G401 (cell line): ENCODE measurements at places on chromosomes 2 and 18.

GRCh38 chr2:11598228-11598731, 64.4 kb downstream of the GREB1 start:
- DNase-seq = no peak

- DNase-seq = no peak
These were observed 898.1 kb downstream of the EPHA4 start for GRCh38 chr2:220674033-220674432.

DNA sequence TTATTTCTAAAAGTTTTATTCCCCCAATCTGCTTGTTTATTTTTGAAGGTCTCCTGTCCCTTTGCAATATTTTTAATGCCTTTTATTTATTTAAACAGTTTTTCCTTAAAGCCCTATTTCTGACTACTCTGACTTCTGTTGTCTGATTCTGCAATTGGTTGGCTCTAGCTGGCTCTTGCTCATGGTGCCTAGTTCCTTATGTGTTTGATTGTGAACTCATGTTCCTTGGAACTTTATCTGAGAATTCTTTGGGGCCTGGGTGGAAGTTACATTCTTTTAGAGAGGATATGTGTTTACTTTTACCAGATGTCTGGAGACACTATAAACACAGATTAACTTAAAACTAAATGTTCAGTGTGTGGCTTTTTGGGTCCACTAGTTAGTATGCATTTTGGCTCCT, 175.9 kb downstream of the DYSF start:
- no peak for DNase-seq

DNA sequence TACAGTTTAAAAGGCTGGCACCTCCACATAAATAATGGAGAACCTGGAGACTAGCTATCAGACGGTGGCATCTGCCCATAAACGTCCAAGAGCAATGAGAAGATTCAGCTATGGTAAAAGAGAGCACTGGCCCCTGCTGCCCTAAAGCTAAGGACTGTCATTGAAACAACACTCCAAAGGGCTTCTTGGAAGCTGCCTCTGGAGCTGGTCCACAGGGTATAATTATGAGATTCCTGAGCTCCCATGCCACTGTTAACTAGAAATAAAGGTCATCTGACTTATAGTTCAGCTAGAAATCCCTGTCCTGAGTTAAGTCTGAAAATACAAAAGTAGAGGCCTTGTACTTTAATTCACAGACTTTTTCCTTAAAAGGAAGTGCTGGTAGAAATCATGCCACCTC, 39.9 kb upstream of the RBMS1 start:
- DNase-seq = no peak

DNA sequence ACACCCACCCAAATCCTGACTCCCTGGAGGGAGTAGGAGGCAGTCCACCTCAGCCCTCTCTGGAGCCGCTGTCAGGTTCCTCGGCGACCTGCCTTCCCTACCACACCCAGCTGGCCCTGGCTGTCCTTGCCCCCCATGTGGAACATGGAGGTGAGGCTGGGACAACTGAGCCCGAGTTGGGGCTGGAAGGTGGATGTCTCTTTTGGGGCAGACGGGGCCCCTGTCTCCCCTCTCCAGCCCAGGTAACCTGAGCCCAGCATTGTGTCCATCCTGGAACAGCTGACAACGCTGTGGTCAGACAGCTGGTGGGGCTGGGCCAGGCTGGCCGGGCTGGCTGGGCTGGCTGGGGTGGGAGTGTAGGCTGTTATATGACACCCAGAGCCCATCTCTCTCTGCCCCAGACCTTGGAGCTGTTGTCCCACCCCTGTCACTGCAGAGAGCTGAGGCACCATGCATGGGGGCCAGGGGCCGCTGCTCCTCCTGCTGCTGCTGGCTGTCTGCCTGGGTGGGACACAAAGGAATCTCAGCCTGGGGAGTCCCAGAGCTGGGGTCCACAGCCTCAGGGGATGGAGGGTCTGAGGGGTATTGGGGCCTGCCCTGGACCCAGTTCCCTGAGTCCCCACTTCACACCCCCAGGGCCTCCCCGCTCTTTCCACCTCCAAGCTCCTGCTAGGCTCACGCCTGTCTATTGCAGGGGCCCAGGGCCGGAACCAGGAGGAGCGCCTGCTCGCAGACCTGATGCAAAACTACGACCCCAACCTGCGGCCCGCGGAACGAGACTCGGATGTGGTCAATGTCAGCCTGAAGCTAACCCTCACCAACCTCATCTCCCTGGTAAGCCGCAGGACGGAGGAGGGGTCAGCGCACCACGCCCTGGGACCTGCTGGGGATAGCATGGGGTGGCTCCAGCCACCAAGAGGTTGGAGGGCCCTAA, at the start of gene CHRNG:
TSS of gene CHRNG (plus strand) at position 395 of the 934 bp plus-strand sequence. CDS start at position 451, 56 bp downstream.
- DNase-seq = no peak

- no peak for DNase-seq
These were observed 71.8 kb upstream of the STAM2 start for GRCh38 chr2:152247337-152247695.

GRCh38 chr2:50066873-50067272, 912.6 kb upstream of the FSHR start:
- no peak for DNase-seq

GRCh38 chr18:54939361-54939917, 19.8 kb downstream of the CCDC68 start:
- DNase-seq = no peak

DNA sequence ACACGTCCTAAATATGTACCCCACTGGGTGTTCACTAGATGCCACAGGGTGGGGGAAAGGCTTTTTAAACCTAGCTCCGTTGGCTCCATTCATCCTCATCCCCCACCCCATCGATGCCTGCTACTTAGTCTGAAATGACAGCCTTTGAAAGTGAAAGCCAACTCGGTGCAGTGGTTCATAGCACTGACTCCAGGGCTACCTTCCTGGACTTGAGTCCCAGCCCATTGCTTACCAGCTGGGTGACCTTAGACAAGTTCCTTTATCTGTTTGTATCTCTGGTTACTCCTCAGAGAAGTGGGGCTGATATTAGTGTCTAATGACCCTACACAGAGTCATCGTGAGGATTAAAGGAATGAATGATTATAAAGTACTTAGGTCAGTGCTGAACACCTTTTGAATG, 24.4 kb downstream of the EHD3 start:
- DNase-seq = no peak

- DNase-seq = no peak
These were observed 176.9 kb upstream of the FN1 start for GRCh38 chr2:215612786-215613185.

DNA sequence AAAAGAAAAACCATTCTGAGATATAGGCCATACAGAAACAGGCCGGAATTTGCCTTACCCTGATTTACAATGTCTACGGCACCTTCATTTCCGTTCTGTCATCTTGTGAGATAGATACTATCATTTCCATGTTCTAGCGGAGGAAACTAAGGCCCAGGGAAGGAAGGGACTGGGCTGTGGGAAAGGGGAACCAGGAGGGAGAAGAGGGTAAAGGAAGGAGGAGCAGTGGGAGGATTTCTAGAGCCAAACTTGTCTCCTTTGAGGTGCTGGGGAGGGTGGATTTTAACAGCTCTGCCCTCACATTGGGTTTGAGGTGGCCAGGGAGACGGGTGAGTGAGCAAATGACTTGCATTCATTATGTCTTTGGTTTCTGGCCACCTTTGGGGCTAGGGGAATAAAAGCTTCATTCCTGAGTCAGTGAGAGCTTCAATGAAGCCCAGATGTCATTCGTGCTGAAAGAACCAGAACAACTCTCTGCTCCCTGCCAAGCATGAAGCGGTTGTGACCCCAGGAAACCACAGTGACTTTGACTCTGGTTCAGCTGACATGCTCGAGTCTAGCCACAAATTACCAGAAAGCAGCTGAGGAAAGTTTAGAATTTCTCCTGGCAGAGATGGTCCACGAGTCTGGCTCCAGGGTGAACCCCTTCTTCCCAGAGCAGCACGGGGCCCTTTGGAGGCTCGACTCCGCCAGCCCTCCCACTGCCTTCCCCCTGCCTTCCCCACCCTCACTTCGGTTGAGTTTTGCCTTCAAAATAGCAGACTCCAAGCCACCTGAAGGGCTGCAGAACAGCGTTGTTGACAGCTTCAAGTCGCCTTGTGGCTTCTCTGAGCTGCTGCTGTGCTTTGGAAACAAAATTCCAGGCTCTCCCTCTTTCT, 3.8 kb downstream of the ACTG2 start:
- no peak for DNase-seq

DNA sequence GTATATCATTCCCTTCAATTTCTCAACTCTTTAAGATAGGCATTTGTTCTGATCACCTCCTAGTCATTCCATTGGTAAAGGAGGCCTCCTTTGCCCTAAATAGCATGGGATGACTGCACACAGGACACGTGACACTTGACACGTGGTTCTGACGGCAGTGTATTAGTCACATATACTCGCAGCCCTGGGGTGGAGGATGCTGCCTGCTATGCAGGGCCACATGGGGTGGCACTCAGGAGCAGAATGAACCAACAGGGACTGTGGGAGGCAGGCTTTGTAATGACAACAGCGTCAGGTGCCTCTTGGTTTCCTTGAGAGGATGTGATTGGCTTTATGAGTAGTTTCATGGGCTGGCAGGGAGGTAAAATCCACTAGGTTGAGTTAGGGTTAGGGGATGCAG, 9.3 kb upstream of the KCNS3 start:
- DNase-seq = no peak

- DNase-seq = no peak
These were observed 60.5 kb upstream of the TEX51 start for GRCh38 chr2:126837966-126838715.

DNA sequence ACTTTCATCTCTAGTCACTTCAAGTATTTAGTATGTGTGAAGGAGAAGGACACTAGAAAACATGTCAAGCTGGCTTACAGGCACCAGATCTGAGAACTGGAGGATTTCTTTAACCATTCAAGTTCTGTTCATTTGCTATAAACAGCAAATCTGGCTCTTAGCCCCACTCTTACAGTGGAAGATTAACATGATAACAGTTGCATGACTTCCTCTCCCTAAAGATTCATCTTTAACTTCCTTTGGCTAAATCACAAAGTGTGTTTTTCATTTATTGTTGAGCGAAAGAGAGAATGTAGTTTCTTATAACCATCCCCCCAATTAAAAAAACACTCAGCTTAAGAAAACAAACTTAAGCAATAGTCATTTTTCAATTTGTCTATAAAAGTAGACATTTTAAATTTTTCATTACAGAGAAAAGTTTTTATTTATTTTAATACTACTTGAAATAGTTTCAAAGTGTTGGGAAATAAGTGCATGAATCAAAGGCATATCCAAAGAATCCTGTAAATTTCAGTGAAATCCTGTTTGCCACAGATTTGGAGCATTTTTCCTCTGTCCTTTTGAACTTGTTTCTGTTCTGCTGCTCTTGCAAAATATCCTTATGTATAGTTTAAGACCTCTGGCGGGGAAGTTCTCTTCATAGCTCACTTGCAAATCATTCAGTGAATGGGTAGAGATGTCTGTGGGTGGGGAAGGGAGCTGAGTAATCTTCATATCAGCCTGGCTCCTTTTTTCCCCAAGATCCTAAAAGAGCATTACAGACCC, 241.0 kb upstream of the RBBP8 start:
- DNase-seq = no peak

DNA sequence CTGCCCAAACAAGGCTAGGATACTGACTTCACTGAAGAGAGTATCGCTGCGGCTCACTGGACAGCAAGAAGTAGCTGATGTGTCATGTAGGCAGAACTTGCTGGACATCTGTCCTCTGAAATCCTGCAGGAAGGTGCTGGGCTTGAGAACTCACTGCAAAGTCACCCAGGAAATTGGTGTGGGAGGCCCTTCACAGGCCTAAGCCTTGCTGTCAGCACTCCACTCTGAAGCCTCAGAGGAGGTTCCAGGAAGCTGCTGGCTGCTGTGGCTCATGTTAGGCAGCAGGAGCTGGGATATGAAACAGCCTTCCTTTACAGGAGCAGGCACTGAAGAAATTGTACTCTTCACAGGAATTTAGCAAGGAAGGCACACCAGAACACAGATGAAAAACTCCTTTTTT, 88.3 kb upstream of the CCDC68 start:
- DNase-seq = no peak

DNA sequence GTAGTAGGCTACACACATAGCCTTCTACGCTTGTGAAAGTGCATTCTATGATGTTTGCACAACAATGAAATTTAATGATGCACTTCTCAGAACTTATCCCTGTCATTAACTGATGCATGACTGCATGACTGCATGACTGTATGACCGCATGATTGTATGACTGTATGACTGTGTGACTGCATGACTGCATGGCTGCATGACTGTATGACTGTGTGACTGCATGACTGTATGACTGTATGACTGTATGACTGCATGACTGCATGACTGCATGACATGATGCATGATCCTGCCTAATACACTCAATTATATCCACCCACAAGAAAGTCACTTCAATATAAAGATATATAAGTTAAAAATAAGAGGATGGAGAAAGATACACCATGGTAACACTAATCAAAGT, 365.4 kb upstream of the FSIP2 start:
- no peak for DNase-seq

GRCh38 chr2:136065384-136065783, 52.6 kb downstream of the CXCR4 start:
- no peak for DNase-seq

DNA sequence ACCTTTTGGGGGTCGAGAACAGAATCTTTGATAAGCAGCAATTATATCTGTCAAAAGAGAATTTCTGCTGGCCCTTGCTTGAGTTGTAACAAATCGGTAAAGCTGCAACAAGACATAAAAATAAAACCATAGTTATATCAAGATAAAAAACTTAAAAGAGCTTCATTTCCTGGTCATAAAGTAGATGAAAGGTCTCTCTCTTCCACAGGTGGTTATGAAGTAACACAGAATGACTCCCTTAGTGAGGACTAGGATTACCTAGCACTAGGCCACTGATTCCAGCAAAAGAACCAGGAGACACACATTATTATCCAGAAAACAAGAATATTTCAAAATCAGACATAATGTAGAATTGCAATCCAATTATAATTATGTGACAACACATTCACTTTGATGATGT, 5.4 kb downstream of the AFG3L2 start:
- DNase-seq = no peak

DNA sequence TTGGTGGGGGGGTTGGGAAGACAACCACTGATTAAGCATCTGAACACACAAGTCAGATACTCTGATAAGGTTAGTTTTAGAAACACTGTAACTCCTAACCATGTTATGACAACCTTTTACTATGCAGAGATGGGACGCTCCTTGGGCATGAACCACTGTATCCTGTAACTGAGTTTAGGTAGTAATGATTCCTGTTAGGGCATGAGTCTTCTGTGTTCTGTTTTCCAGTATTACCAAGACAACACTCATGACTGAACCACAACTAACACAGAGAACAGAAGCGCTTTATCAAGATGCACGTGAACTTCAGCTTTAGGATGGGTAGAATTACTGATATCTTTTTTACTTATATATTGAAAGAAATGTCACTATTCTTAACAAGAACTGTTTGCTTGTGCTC, 14.1 kb upstream of the CREB1 start:
- DNase-seq = no peak

DNA sequence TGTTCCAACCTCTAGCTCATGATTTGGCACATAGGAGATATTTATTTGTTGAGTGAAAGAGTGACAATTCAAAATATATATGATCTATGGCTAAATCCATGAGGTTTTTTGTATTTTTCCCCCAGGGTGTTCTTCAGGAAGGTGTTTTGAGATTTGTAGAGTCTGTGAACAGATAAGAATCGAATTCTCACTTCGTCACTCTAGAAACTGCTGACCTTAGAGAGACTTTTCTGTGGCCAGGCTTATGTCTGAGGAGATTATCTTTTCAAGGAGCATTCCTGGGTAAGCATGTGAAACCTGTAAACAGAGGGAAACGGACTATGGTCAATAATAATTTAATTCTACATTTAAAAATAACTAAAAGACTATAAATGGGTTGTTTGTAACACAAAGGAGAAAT, 849 bp upstream of the ITGB6 start:
- DNase-seq = no peak
